ENCODE measurements at places on chromosomes 16 and 17. TPM values are rescaled to one million over a fixed set of nuclear protein-coding genes. Genes with fewer than 3 reads are reported as not detected.
A peak's percentile ranks its signal among the peaks of the same experiment; 100 is the strongest.

DNA sequence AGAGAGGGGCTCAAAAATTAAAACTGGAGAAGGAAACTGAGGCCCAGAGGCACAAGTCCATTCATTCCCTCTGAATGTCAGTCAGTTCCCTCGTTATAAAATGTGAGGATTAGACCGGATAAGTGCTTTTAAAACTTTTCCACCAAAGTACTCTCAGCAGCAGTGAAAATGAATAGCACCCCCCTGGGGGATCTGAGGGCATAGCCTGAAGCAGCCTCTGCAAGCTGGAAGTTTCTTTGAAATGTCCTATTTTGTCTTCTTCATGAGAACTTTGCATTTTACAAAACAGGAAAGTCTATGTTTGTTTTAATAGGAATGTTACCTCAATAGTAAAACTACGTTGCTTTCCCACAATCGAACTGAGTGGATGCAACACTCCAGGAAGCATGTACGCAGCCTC lies 273.0 kb downstream of the CEP112 start:
- no peak for DNase-seq

KRT222 gene
- 3.8 TPM for polyA plus RNA-seq

SCNN1G gene
- 0.03 TPM for polyA plus RNA-seq

TPSG1 gene
- polyA plus RNA-seq = not detected

- no peak for DNase-seq
Observed at GRCh38 chr16:27759301-27759871, 209.4 kb downstream of the KATNIP start.

DNA sequence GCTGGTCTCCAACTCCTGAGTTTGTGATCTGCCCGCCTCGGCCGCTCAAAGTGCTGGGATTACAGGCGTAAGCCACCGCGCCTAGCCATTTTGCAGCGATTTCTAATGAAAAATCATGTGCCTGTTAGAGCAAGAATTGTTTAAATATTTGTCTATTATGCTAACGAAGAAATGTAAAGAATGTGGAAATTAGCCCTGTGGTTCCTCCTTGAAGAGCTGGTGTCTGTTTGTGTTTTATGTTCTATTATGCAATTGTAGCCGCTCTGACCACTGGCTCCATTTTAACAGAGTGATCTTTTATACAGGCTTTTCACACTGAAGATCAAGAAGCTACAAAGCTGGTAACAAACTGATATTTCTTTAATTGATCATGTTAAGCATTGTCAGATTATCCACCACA lies 217.3 kb downstream of the USP22 start:
- DNase-seq = no peak

FNDC8 gene
- polyA plus RNA-seq = not detected

DNA sequence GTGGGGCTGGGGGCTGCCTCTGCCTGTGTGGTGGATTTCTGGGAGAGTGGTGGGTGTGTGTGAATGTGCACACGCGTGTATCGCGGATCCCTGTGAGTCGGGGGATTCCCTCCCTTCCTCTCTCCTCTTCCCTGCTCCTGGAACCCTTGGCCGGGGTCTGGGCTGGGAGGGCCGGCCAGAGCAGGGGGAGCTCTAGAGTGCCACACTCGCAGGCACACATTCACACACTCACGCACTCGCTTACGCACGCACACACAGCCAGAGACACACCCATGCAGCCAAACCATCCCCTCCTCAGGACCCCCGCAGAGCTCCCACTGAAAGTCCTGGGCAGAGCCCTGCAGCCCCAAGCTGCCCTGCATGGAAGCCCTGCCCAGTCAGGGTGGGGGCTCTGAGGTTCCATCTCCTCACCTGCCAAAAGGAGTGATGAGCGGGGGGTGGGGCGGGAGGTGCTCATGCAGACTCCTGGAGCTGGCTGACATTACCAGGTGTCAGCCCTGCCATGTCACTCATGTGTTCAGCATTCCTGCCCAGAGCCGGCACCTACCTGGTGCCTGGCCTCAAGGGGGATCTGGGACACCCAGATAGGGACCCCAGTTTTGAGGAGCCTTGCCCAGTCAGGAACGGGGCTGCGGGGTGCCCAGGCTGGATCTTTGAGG lies 1.9 kb downstream of the NECAB2 start:
- DNase-seq = no peak

RCVRN gene
- polyA plus RNA-seq = 0.03 TPM

DNA sequence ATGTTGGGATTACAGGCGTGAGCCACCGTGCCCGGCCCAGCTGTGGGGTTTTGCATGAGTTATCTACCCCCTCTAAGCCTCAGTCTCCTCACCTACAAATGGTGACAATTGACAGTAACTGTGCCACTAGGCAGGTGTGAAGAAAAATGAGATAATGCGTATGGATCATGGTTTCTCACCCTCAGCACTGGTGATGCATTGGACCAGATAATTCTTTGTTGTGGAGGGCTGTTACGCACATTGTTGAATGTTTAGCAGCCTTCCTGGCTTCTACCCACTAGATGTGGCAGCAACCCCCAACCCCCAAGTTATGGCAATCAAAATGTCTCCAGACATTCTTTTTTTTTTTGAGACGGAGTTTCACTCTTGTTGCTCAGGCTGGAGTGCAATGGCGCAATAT lies 9.0 kb upstream of the HAPSTR1 start:
- DNase-seq = no peak

TSNAXIP1 gene
- polyA plus RNA-seq = 1.0 TPM

GRCh38 chr17:80769936-80770625 lies 221.6 kb upstream of the CHMP6 start:
- no peak for DNase-seq

PRSS33 gene
- polyA plus RNA-seq = not detected

NHLRC4 gene
- 3.6 TPM for polyA plus RNA-seq

GRAPL gene
- 15.5 TPM for polyA plus RNA-seq

DNA sequence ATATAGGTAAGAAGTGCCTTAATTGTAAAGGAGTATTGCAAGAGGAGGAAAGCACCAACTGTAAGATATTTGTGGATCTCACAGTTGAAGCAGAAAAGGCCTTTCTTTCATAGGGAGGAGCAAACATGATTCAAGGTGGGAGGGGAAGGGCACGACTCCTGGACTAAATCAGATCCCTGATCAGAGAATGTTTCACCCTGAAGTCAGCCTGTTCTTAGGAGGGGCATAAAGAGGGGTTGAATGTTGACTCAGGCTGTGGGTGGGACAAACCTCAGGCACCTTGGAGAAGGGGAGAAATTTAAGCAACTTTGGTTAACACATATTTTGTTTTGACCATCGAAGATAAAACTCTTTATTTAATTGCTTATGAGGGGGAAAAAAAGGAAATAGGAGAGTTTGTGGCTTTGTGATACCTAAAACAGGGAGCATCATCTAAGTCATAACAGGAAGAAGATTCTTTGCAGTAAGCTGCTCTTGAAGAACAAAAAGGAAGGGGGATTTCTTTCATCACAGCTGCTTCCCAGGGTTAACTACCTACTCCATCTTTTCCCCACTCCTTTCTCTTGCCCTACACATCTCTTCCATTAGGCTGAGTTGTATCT lies 158.6 kb upstream of the ZNF267 start:
- DNase-seq = no peak

DNA sequence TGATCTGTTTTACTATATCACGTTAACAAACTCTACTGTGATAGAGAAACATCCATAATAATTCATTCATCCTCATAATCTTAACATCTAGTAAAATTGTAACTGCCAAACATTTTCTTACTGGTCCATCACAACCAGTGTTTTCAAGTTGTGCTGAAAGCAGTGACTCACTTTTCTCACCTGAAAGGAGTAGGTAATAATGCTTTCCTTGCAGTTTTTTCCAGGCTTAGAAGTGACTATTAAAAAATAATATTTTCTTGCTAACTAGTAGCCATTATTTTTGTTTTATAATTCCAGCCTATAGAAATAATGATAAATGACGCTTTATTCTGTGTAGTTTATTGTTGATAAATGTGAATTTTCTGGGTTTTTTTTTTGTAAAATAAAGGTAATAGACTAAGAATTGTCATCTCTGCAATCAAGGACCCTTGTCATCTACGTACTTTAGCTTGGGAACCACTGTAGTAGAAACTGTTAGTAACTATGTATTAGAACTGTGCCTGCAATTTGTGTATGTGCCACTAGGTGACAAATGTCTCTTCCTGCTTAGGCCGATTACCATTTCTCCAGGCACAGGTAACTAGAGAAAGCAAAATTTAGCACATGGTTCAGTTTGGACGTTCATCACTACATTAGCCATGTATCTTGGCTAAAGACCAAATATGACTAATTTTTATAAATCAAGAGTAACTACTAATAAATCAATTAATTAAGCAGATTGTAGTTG lies 409.4 kb upstream of the ERCC4 start:
- DNase-seq = no peak

DNA sequence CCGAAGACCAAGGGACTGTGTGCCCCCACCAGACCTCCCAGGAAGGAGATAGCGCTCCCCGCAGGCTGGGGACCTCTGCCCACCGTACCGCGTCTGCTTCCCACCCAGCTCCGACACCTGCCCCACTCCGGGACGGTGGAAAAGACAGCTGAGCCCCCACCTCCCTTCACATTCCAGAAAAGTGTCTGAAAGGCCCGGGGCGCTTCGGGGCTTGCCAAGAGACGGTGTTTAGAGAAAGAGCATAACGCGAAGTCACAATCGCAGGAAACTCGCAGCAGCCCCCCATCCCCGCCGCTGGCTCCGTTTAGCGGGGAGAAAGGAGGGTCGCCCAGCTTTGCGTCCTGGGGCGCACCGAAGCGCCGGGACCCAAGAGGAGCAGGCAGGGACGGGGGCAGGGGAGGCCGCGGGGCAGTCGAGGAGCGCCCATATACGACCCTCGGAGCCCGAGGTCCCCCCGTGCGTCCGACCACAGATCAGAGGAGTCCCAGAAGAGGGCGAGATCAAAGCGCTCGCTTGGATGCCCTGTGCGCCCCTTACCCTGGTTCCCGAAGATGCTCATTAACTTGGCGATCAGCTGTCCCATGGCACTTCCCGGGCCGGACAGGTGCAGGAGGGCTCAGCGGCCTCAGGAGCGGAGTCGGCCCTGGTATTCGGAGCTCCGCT lies 652 bp downstream of the ARL5C start:
- no peak for DNase-seq

DNA sequence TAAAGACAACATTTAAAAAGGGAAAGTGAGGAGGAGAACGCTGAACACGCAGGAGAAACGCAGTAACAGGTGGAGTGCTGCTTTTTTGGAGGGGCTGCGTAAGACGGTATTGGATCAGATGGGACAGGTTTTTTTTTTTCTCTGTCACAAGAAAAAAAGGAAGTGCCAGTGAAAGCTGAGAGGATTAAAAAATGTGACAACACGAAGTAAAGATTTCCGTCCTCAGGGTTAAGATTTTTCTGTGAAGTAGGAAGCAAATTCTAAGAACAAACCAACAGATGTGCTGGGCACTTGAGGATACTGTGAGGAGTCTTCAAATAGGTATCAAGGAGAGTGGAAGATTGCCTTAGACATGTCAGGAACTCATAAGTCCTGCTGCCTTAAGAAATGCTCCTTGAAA lies 5.8 kb upstream of the ABCA9 start:
- no peak for DNase-seq

SPATA32 gene
- 0.09 TPM for polyA plus RNA-seq

- no peak for DNase-seq
Observed at GRCh38 chr16:47477679-47478078, 16.5 kb downstream of the PHKB start.

GRCh38 chr16:30535777-30536190 lies 1.1 kb upstream of the ZNF747 start:
- DNase-seq = peak; percentile 91

DNA sequence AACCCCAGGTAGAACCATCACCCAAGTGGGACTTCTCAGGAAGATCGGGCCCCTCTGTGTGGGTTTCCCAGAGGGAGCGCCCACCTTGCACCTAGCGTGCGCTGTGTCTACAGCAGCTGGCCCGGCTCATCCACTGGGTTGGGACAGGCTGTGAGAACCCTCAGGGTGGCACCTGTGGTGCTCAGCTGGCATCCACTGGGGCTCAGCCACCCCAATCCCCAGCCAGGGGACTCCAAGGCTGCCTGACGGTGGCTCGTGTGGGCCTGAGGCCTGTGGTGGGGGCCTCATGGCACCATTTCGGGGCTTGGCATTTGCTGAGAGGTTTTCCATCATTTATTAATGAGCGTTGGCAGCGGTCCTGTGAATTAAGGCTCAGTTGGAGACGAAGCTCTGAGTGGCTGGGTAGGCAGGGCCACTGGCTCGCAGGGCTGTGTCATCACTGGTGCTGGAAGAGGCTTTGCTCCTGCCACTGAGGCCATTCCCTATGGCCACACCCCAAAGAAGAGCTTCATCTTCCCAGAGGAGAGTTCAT lies 28.5 kb downstream of the CACNG4 start:
- no peak for DNase-seq

TMED6 gene
- polyA plus RNA-seq = 0.59 TPM

CDK5RAP3 gene
- polyA plus RNA-seq = 665 TPM

DNA sequence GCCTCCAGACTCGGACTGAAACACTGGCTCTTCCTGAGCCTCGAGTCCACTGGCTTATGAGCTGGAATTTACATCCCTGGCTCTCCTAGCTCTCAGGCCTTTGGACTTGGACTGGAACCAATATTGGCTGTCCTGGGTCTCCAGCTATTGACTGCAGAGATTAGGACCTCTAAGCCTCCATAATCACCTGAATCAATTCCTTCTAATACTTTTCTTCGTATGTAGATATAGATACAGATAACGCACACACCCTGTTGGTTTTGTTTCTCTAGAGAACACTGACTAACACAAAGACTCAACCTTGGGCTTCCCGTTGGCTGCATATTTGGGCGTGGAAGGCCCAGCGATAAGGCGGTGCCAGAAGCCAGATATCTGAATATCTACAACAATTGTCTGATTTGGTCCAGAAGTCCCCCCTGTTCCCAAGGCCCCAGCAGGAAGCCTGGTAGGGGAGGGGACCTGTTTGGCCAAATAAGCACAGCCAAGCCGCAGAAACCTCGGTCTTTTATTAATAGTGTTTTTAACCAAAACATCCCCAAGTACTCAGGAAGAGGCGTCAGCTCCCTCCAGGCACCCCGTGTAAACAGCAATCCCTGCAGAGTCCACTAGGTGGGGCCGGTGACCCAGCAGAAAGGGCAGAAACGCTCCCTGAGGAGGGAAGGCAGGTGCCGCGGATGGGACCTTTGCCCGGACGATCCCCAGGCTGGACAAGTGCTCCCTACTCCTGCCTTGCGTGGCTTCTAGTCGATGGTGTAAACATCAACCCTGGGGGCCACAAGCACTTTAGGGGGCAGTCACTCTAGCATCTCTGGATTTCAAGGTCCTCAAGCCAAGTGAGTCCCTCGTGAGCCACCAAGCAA lies 57.0 kb downstream of the ABR start:
- DNase-seq = peak; percentile 93

DNA sequence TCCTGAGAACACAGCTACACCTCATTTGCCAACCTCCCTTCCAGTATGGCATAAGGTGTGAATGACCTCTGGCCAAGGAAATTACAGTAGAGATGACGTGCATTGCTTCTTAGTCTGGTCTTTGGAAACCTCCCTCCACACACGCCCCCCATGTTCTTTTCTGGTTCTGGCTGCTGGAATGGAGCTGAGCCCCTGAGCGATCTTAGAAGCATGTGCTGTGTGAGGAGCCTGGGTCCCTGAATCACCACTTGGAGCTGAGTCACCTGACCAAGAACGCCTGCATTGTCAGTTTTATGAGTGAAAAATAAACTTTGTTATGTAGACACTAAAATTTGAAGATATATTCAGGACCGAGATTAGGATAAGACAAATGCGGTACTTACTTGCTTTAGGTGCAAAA lies 51.4 kb downstream of the HS3ST3A1 start:
- no peak for DNase-seq

RAB11FIP3 gene
- 14.3 TPM for polyA plus RNA-seq

KATNIP gene
- 6.5 TPM for polyA plus RNA-seq

GRCh38 chr16:46772463-46772862 lies 24.3 kb upstream of the MYLK3 start:
- DNase-seq = no peak

All from spleen (tissue), 13 donors.